Activated CD4-positive, alpha-beta T cell treated with anti-CD3 and anti-CD28 coated beads, Interleukin-2, amount 10 ng/mL, durations not matched to agents 24 days and 14 days (primary cell): ENCODE measurements at places on chromosomes 5 and 9. TPM values are rescaled to one million over a fixed set of nuclear protein-coding genes. Genes with fewer than 3 reads are reported as not detected.

DNA sequence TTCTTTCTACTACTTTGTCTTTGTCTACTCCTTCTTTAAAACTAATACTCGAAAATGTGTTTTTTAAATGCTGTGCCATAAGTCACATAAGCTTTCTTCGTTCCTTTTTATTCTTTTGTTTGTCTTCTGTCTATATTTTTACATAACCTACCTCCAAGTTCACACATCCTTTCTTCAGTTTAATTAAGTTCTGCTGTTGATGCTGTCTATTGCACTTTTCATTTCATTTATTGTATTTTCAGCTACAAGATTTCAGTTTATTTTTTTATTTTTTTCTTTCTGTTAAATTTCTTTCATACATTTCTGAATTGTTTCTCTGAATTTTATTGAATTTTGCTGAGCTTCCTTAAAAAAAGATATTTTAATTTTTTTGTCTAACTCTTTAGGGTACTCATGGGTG lies 878.2 kb downstream of the MAT2B start:
- DNase-seq, result no peak

GRCh38 chr9:3043369-3043768 lies 199.5 kb upstream of the PUM3 start:
- DNase-seq, result no peak

GRCh38 chr9:99274495-99274894 lies 52.4 kb downstream of the SEC61B start:
- no peak for DNase-seq

Gene KCTD16
- not detected in 2 replicates for total RNA-seq

GRCh38 chr5:124102486-124102885 lies 590.5 kb downstream of the CSNK1G3 start:
- no peak for DNase-seq

DNA sequence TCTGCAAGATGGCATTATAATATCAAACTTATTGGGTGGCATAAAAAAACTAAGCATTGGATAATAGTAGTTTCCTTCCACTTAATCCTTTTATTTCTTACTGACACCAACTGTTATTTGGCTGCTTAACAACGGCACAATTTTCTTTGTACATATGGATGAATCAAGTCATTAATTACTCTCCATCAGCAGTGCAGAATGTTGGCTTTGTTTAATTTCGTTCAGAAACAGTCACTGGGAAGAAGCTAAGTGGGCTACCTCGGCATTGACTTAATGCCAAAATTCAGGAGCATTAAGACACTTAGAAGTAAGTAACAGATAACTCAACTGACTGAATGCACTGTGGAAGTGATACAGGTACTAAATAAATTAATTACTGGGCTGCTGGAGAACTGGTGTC lies 460.4 kb downstream of the CTNND2 start:
- peak; percentile 13 for DNase-seq

GRCh38 chr5:57466544-57466943 lies 16.1 kb downstream of the ACTBL2 start:
- no peak for DNase-seq

Gene ANKRD33B
- total RNA-seq, result 21.0 and 21.7 TPM in 2 replicates

GRCh38 chr9:27929841-27930240 lies 356.6 kb upstream of the C9orf72 start:
- no peak for DNase-seq

- DNase-seq, result peak; percentile 66
These were observed 1.1 kb downstream of the MTMR12 start for GRCh38 chr5:32311404-32312196.

- DNase-seq, result no peak
These were observed 23.7 kb upstream of the NR3C1 start for GRCh38 chr5:143427122-143427735.

GRCh38 chr9:81782313-81782995 lies 93.1 kb upstream of the TLE1 start:
- no peak for DNase-seq

- no peak for DNase-seq
These were observed 47.1 kb downstream of the ABLIM3 start for GRCh38 chr5:149188383-149188782.

DNA sequence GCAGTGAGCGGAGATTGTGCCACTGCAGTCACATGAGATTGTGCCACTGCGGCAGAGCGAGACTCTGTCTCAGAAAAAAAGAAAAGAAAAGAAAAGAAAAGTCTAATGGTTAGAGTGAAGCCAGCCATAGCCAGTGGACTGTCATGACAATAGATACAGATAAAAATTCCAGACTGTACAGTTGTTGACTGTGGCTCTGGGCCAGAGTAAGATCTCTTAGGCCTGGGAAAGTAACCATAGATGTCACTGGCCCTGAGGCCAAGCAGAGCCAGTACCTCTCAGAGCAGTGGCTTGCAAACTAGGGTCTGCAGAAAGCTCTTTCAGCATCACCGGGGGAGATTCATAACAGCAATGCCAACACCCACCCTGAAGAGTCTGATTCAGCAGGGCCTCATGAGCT lies 44.1 kb upstream of the SUB1 start:
- no peak for DNase-seq

Gene BSPRY
- total RNA-seq, result 10.5 and 10.6 TPM in 2 replicates

DNA sequence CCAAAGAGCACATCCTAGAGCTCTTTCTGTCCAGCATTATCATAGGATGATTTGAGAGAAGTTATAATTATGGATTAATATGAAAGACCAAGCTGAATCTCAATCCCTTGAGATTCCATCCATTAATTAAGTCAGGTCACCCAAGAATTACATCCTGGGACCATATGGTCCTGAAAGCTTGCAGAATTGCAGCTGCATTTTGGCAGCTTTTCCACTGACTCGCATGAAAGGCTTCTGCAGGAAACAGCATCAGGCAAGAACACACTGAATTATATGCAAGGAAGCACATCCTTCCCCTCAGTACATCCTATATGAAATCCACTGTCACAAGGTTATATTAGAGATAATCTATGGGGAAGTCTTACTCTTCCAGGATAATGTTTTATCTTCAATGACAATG lies 109.1 kb upstream of the CTNND2 start:
- DNase-seq, result no peak
